ENCODE measurements at places on chromosomes 16 and 17.

DNA sequence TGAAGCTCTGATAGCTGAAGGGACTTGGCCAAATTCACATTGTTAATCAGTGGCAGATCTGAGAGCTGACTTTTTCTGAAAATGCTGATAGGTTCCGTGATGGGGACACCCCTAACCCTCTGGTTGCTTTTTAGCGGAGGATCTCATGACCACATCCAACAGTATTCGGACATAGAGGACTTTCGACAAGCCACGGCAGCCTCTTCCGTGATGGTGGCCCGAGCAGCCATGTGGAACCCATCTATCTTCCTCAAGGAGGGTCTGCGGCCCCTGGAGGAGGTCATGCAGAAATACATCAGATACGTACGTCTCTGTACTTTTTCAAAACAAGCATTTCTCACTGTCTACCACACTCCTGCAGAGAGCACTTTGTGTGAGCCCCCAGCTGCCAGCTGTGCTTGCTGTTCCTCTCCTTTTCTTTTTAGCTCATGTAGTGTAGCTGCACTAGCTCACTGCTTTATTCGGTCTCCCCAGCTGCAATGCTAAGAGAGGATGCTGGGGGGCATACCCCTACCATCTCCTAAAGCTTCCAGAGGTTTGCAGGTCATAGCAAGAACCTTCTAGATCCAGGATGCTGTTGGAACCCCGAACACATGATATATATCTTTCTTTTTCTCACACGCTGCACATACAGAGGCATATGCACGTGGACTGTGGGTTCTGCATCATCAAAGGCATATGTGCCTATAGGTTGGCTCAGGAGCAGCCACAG lies 14.2 kb upstream of the NFATC3 start:
- no peak for DNase-seq

- peak; percentile 24 for DNase-seq
Observed at GRCh38 chr17:74840989-74841666, 18.6 kb downstream of the GRIN2C start.

DNA sequence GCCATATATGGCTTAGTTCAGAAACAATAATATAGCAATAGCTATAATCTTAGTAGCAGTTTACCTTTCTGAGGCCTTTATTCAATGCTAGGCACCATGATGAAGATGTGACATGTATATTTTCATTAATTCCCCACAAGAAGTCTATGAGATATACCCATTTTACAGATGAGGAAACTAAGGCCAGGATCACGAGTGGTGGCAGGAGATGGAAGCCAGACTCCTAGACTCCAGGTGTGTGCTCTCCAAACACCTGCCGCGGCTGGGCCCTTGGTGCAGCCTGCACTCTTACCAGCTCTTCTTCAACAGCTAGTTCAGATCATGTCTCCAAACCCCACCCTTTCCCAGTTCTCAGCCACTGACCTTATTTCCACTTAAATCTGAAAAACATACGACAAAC lies 15.2 kb downstream of the NXPH3 start:
- DNase-seq, result no peak

- no peak for DNase-seq
Observed at GRCh38 chr17:54307351-54307750, 484.6 kb downstream of the KIF2B start.

DNA sequence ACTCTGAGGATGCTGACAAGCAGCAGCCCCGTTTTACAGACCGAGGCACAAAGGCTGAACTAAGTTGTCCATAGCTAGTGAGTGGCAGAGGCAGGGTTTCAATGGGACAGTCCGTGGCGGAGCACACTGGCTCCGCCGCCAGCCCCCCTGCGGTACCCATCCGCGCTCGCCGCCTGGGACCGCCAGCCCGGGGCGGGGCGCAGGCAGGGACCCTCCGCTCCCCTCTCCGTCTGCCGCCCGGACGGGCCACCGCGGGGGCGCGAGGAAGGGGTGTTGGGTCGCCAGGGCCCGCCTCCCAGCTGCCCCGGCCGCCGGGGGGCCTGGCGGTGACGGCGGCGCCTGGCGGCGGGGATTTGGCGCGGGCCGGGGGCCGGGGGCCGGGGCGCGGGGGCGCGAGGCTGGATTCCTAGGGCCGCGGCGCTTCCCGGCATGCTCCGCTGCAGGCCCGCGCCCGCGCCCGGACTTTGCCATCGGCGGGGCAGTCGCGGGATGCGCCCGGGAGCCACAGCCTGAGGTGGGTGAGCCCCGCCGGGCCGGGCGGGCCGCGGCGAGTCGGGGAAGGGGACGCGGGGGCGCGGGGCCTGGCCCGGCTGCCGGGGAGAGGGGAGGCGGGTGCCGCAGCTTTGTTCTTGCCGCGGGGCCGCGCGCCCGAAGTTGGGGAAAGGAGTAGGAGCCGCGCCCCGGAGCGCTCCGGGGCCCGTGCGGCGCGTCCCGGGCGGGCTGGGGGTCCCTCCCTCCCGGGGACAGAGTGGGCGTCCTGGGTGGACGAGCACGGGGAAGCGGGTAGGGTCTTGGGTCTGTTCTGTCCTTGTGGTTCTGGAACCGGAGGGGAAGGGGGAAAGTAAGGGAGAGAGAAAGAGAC lies at the start of gene TMEM98:
TSS of gene TMEM98 (plus strand) at position 430 of the 862 bp plus-strand sequence. CDS start 3,376 bp downstream, outside the sequence.
- no peak for DNase-seq

DNA sequence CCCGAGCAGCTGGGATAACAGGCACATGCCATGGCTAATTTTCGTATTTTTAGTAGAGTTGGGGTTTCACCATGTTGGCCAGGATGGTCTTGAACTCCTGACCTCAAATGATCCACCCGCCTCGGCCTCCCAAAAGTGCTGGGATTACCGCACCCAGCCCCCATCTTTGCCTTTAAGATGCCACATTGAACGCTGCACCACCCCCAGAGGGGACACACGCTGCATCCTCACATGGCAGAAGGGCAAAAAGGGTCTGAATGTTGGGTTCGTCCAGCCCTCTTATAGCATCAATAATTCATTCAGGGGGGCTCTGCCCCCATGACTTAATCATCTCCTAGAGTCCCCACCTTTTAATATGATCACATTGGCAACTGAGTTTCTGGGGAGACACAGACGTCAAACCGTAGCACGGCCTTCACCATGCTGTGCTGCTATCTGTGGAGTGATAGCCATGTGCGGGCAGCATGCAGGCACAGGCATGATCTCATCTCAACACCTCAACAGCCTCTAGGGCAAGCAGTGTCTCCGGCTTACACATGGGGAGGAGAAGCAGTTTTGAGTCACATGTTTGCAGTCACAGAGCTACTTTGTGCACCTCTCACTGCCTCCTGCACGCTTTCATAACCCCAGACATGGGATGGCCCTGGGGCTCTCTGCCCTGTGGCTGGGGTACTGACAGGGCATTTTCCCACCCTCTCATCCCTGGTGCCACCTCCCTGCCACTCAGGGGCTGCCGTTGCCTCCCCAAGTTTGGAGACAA lies 30.0 kb downstream of the IL21R start:
- DNase-seq, result no peak

DNA sequence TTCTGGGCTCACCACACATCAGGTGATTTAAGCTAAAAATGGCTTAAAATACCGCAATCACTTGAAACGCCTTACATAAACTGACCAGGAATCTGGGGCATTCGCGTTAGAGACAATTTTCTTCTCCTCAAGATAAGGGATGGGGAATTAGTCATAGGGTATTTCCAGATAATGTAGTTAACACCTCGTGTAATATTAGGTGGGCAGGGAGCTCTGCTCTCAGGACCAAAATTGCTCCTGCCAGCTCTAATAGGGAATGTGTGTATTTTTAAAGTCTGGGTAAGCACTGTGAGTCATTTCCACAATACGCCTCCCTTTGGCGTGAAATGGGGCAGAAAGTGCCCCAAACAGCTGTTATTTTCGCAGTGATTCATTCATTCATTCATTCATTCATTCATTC lies 408.6 kb downstream of the MAF start:
- DNase-seq, result no peak

DNA sequence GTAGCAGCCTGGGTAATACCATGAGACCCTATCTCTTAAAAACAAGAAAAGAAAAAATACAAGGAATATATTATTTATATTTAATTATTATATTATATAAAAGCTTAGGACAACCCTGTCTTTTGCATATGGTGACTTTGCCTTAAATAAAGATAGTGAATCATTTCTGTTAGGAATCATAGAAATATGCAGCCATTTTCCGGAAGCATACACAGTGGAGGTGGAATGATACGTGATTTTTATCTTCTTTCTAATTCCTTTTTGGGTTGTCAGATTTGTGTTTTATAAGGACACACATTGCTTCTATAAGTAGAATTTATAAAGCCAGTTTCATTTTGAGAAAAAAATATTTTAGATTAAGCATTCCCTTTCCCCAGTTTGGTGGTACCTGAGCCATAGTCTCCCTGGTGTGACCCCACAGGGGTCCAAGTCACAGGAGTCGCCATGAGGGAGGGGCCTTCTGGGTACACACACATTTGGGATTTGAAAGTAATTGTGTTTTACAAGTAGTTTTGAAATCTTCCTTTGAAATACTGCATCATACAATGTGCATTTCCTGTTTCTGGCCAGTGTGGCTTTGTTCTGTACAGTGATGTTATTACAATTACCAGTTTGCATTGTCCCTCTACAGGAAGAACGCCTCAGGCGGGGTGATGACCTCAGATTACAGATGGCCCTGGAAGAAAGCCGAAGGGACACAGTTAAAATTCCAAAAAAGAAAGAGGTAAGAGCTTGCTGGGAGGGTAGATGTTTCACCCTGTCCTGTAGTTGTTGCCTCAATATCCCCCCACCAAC lies 50.9 kb downstream of the B9D1 start:
- DNase-seq, result peak; percentile 23

DNA sequence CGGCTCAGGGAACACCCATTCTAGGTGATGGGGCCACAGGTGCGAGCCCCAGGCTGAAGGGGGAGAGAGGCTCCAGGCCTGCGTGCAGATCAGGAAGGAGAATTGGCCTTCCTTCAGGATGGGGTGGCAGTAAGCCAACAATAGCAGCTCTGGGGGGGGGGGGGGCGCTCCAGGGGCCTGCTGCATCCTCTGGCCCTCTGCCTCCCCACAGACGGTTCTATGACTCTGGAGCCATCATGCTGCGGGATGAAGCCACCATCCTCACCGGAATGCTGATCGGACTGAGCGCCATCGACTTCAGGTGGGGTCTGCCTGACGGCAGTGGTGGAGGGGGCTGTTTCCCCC lies 6.1 kb downstream of the RUNDC3A start:
- no peak for DNase-seq

- DNase-seq, result peak; percentile 90
Observed at GRCh38 chr16:2720719-2721633, 952 bp upstream of the PRSS27 start.

DNA sequence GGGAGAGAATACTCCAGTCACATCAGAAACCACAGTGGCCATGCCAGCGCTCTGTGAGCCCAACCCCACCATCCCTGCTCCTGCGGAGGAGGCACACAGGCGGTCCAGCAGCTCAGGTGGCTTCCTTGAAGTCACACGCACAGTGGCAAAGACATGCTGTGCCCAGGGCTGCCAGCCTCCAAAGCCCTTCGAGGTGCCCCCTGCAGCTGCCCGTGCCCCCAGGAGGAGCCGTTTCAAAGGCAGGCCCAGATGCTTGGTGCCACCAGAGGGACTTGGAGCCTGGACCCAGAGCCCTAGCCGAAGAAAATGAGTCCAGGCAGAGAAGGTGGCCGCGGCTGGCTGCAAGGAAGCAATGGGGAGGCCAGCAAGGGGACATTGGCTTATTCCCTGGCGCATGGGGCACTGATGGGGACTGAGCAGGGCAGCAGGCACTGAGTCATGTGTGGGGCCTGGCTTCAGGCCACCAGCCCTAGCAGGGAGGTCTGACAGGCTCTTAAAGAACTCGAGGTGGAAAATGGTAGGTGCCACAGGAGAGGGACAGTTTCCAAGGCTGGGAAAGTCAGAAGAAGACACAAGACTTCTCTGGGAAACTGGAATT lies 17.2 kb upstream of the CACNG1 start:
- DNase-seq, result no peak

GRCh38 chr17:52674686-52675085 lies 516.2 kb upstream of the CA10 start:
- DNase-seq, result no peak

Measured in CD4-positive, alpha-beta T cell treated with Interleukin-4 for 1 hour (primary cell).